ENCODE measurements at places on chromosomes 2 and 18.

GRCh38 chr18:22494771-22495170, 77.1 kb upstream of the CTAGE1 start:
- DNase-seq = no peak

DNA sequence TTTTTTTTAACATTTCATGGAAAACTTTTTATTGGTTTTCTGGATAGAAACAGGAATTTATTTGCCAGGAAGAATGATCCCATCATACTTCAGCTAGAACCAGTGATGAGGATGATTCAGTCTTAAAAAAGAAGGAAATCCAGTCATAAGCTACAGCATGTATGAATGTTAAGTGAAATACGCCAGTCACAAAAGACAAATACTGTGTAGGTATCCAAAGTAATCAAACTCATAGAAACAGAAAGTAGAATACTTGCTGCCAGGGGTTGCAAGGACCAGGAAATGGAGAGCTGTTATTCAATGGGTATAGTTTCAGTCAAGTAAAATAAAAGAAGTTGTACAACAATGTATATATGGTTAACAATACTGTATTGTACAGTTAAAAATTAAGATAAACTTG, 21.3 kb downstream of the PSME4 start:
- DNase-seq = peak; percentile 17

- DNase-seq = no peak
Observed at GRCh38 chr2:173942861-173943523, 22.2 kb downstream of the SP3 start.

DNA sequence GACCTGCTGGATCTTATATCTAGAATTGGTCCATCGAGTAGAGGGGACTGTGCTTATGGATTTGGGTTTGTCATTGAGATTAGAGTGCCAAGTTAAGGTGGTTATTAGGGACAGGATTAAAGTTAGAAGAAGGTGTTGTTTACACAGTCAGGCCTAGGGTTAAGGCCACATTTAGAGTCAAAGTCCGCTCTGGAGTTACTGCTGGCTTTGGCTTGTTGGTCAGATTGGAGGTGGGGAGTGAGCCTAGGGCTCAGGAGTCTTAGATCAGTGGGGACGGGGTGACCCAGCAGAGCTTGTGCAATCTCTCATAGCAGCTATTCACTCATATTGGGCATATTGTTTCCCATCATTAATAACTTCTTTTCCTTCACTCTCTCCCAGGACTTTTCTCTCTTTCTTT, 13.5 kb upstream of the EPAS1 start:
- no peak for DNase-seq

DNA sequence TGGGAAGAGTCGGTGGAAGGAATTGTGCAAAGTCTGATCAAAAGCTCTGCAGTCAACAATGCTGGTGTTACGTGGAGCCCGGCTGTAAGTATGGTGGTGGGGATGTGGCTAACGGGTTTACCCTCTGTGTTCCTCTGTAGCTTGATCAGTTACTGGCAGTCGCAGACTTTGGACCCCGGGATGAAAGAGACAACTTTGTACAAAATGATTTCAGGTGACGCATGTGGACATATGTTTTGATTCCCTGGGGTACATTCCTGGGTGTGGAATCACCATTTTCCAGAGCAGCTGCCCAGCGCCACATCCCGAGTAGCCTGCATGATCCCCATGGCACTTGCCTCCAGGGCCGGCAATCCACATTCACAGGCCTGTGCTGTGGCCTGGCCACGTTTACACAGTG, 9.8 kb downstream of the RBFA start:
- DNase-seq = no peak

- no peak for DNase-seq
Observed at GRCh38 chr2:176569574-176569973, 300.3 kb downstream of the MTX2 start.

GRCh38 chr2:56309626-56310170, 125.9 kb downstream of the CCDC85A start:
- peak; percentile 55 for DNase-seq

DNA sequence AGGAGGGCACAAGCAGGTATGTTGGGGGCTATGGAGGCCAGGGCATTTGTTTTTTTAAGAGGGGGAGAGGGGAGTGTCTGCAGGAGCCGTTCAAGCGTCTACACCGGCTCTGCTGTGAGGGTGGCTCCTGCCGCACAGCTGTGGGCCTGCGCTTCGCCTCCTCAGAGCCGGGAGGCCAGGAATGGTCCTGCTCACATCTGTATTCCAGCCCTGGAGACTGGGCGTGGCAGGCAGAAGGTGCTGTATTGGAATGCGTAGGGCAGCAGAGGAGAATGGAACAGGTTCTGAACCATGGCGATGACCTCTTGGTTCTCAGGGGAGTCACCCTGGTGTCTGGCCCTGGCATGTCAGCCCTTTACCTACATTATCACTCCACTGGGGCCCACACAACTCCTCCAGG, 26.8 kb upstream of the INHBB start:
- DNase-seq = no peak

- no peak for DNase-seq
Observed at GRCh38 chr2:45093181-45093580, 83.9 kb upstream of the SIX2 start.

DNA sequence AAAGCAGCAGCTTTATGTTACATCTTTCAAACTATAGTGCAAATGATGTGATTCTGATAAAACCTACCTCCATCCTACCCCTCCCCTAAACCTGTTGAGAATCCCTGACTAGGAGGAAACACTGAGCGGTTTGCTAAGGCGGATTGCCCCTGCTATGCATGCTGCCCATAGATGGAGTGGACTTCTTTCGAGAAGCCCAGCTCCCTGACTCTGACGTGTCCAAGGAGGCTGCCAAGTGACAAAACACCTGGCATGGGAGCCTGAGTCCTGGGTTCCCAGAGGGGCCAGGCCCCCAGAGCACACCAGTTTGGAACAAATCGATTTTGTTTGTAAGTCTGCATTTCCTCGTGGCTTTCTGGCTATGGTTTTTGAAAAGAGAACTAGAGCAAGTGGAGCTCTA, 1.4 kb upstream of the UXS1 start:
- no peak for DNase-seq

DNA sequence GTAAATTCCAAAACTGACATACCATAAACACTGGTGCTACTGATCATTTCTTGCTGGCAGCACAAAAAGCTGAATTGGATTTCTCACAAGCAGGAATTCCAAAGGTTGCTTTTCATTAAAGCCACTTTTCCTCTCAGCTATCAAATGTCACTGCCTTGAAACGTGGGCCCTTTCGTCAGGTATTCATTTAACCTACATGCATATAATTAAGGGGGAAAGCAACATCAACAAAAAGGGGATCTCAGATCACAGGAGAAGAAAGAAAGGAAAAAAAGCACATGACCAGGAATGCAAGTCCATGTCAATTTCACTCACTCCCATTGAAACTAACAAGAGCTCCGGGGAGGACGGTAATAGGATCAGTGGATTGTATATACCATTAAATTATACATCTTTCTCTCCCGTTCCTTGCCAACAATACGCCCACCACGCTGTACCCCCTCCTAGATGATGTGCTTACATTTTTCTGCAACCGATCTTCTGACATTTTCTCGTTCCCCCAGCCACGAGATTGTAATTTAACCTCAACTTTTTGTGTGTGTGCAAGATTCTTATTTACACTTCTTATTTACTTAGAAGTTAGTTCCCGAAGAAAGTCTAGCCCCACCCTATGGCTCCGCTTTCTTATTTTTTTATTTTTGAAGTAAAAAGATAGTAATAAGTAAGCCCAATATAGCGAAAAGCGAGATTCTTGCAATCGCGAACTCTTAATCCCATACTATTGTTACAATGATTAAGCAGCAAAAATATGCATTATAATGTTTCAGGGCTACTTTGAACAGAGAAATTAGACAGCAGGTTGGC, 725 bp downstream of the FIGN start:
- peak; percentile 6 for DNase-seq

DNA sequence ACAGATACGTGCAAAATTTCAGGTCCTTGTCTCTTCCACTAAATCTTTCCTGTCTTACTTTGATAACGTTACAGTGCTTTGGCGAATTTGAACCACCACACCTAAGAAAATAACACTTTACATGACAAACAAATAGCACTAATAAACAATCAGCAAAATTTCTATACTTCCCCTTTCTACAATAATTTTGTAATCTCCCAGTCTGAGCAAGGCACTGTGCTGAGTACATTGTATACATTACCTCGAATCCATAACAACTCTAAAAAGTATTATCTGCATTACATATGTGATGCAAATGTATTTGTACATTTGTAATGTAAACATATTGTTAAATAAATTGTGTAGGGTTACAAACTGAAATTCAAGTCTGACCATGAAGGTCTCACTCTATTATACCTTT, 49.9 kb downstream of the RTN4 start:
- no peak for DNase-seq

- DNase-seq = no peak
Observed at GRCh38 chr2:7880566-7880965, 801.3 kb upstream of the ID2 start.

DNA sequence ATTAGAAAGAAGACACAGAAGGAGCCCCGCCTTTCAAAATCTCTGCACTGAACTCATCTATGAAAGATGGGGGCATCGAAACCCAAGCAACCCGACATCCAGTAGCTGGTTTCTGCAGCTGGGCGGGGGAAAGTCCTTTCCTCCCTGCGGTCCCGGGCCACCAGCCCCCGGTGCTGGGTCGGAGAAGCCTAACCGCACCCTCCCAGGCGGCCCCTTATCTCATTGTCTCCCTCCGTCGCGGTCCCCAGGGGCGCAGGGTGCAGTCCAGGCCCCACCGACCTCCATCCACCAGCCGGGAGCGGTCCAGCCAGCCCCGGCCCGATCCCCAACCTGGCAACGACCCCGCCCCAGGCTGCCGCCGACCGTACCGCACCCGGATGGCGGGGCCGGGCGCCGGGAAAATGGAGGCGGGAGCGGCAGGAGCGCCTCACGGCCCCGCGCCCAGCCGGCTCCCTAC, 452 bp downstream of the RAPH1 start:
- no peak for DNase-seq

GRCh38 chr18:6885992-6886796, 156.7 kb downstream of the ARHGAP28 start:
- peak; percentile 67 for DNase-seq

- no peak for DNase-seq
Observed at GRCh38 chr2:68214381-68214780, 38.0 kb downstream of the PPP3R1 start.

GRCh38 chr2:27245626-27246025, 17.2 kb downstream of the SLC30A3 start:
- no peak for DNase-seq

- no peak for DNase-seq
Observed at GRCh38 chr18:10842861-10843260, 306.5 kb downstream of the PIEZO2 start.

DNA sequence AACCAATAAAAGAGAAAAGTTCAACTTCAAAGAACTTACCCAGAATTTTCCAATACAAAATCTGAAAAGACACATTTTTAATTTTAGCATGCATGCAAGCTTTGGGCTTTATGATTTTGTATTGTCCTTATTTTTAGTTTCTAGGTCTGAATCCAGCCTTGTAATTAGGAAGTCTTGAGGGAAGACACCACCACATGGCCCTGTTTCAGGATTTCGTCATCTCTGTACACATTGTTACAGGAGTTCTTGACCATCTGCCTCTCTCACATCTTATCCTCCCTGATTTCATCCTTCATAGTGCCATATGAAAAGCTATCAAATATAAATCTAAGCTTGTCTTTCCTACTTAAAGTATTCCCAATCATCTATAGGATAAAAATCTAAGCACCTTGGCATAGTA, 176.1 kb downstream of the TXNL1 start:
- DNase-seq = no peak

DNA sequence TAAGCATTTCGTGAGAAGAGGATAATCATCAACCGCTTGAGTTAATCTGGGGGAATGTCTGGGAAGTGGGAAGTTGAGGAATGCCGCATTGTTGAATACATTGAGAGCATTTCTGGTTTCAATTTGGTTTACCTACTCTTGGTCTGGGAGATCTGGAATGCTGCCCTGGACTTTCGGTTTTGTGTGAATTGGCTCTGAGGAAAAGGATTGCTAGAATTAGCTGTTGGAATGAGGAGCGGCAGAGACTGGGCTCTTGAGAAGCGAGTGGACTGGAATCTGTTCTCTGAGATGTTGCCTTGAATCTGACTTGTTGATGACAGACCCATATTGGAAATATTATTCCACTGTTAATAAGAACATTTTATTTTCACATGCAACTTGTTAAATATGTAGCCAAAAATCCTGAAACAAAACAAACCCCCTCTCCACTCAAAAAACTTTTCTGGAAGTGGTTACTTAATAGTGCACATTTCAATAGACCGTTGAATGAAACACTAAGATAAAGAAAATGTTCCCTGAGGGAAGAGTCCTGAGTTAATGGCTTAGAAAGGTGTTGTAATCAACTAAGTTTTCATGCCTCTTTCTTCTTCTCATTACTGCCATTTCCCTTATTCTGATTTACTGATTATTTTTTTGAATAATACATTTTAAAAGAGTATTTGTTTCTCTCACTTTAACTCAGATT, 50.8 kb downstream of the PTPRM start:
- peak; percentile 25 for DNase-seq

- DNase-seq = no peak
Observed at GRCh38 chr2:98445177-98445682, 572 bp downstream of the INPP4A start.

GRCh38 chr18:79948719-79949411, 2.6 kb downstream of the SLC66A2 start:
- DNase-seq = no peak

- no peak for DNase-seq
Observed at GRCh38 chr2:118577202-118577601, 270.2 kb downstream of the EN1 start.

DNA sequence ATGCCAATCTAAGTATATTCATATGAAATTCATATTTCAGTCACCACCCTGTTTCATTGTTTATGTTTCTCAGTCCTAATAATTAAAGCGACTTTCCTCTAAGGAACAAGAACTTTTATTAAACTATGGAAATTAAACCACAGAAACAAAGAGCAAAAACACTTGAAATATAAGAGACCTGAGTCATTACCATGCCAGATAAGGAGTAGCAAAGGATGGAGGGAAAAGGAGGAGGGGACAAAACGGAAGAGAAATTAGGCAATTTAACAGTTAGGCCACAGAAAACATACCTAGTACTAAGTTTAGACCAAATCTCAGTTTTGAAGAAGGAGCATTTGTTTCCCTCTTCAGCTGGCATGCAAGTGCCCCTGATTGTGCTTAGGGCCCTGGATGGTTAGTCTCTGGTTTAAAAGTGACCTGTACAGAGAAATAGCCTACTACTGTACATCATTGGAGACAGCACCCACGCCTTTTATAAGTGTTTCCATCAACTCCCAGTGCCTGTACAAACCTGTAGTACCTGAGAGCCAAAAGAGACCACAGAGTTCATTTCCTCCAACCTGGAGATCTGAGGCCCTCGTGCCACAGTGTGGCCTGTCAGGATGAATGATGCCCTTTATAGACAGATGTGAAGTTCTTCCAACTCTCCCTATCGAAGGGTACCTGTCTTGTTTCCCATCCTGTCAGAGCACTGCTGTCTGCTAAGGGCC, 74.5 kb downstream of the SPATS2L start:
- DNase-seq = no peak

GRCh38 chr2:73894475-73894850, 1.7 kb downstream of the ACTG2 start:
- DNase-seq = no peak

DNA sequence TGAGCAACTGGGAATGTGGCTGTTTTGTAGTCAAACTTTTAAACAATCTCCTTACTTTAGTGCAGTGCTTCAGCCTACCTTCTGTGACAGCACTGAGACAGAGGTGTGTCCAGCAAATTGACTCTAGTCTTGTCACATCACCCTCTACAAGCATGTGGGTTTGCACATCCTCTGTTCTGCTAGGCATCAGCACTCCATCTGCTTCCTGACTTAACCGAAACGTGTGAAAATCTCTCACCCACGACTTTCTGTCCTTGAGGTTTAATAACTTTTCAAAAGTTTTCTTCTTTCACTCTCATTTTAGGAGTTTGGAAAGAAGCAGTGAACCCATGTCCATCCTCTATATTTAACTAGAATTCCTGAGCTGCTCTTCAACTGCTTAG, 42.6 kb downstream of the TTR start:
- no peak for DNase-seq

All from small intestine (tissue), 16 donors.